ENCODE measurements at places on chromosomes 2 and 18. TPM values are rescaled to one million over a fixed set of nuclear protein-coding genes. Genes with fewer than 3 reads are reported as not detected.

Gene DAPL1
- not detected for total RNA-seq

Gene IL36B
- not detected for total RNA-seq

Gene CYP1B1
- 0.06 TPM for total RNA-seq

Gene OSBPL6
- 0.65 TPM for total RNA-seq

Gene TRIB2
- 12.6 TPM for total RNA-seq

Gene PROKR1
- total RNA-seq, result not detected

Gene EML6
- total RNA-seq, result 0.13 TPM

Gene POTEF
- total RNA-seq, result 0.25 TPM

Gene CCDC148
- 0.65 TPM for total RNA-seq

Gene DPP10
- not detected for total RNA-seq

Gene LINC00305
- total RNA-seq, result not detected

Gene COLEC11
- 0.57 TPM for total RNA-seq

Gene SCYGR4
- not detected for total RNA-seq

Gene BOK
- total RNA-seq, result 34.8 TPM

Gene CRACDL
- total RNA-seq, result 2.9 TPM

Gene UBXN2A
- 7.3 TPM for total RNA-seq

Gene C2orf72
- 0.16 TPM for total RNA-seq

Gene DSG1
- not detected for total RNA-seq

Gene PDE6D
- total RNA-seq, result 16.4 TPM

Gene PCARE
- not detected for total RNA-seq

Gene ALPP
- not detected for total RNA-seq

Gene HOXD13
- not detected for total RNA-seq

Gene GALM
- 5.0 TPM for total RNA-seq

Gene ALPI
- not detected for total RNA-seq

Gene ESPNL
- not detected for total RNA-seq

Gene YIPF4
- 21.0 TPM for total RNA-seq

Gene GALNT5
- under 0.01 TPM for total RNA-seq
